Fibroblast of lung (primary cell): ENCODE measurements at places on chromosomes 16 and 17. TPM values are rescaled to one million over a fixed set of nuclear protein-coding genes. Genes with fewer than 3 reads are reported as not detected.

KCNG4 gene
- total RNA-seq, result not detected in 2 replicates

PYY gene
- total RNA-seq, result 0.33 TPM in 1 of 2 replicates, not detected in the other

LYZL6 gene
- not detected in 2 replicates for total RNA-seq

CAVIN1 gene
- 331 and 372 TPM in 2 replicates for total RNA-seq

PRSS22 gene
- 0.17 TPM in 1 of 2 replicates, not detected in the other for total RNA-seq

JMJD6 gene
- total RNA-seq, result 13.6 and 16.2 TPM in 2 replicates

DNA sequence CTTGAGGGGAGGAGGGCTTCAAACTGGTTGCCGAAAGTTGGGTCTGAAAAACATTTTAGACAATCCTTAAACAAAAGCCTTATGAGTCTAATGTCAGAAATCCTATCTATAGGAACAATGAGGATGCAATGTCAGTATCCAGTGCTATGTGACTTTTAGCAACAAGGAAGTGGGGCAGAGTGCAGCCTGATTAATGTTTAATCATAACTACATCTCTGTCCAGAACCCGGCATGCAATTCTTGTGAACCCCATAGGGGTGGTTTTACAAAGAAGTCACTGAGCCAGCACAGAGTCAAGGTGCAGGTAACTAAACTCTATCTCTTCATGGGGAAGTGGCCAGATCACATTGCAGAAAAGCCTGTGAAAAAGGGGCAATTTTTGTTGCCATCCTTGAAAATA is 267.5 kb downstream of the HS3ST4 start:
- H3K36me3 ChIP-seq, result no peaks in the 10 kb centered on the region
- no peaks in the 10 kb centered on the region for H3K27me3 ChIP-seq
- H3K4me1 ChIP-seq, result no peaks in the 10 kb centered on the region
- H3K27ac ChIP-seq, result no peak overlapping the region
- no peak overlapping the region for H3K4me3 ChIP-seq

DNA sequence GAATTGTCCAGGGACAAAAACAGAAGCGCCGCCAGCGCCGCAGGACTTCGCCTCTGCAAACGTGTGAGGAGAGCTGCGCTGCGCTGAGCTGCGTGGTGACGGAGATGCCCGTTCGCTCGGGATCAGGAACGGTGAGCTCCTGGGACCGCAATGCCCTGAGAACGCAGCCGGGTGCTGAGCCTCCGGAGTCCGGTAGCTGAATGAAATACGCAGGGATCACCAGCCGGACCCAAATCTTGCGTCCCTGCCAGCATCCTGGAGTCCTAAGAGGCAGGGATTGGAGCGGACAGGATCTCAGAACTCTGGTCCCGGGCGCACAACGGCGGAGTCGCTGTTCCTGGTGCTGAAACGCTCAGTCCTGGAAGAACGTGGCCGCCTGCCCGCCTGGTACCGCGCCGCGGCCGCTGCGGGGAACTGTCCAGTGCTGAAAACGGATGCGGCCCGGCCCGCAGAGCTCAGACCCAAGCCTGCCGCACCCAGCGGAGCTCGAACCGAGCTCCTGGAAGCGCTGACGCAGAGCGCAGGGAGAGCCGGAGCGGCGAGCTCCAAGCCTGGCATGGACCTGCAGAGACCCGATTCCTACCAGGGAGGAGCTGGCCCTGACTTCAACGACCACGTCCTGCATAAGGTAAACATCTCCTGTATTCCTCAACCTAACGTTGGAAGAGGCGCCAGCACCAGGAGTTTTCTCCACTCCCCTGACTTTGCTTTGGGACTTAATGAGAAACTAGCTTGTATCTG is 41.5 kb downstream of the CD300LF start:
- no peaks in the 10 kb centered on the region for H3K36me3 ChIP-seq
- DNase-seq, result peak; percentile 72
- H3K4me1 ChIP-seq, result no peaks in the 10 kb centered on the region
- no peak overlapping the region for H3K4me3 ChIP-seq
- H3K27ac ChIP-seq, result no peak overlapping the region

GRCh38 chr16:56332464-56333079 is 92.8 kb downstream of the AMFR start:
- DNase-seq, result peak; percentile 62
- no peaks in the 10 kb centered on the region for H3K36me3 ChIP-seq
- H3K4me1 ChIP-seq, result peaks cover 2% of the 10 kb centered on the region
- no peak overlapping the region for H3K4me3 ChIP-seq
- no peaks in the 10 kb centered on the region for H3K27me3 ChIP-seq
